ENCODE measurements at places on chromosomes 4 and X. TPM values are rescaled to one million over a fixed set of nuclear protein-coding genes. Genes with fewer than 3 reads are reported as not detected.

TEX13C gene
- not detected for total RNA-seq

GRCh38 chr4:38531141-38531727, 132.8 kb upstream of the KLF3 start:
- no peak for ATAC-seq

DNA sequence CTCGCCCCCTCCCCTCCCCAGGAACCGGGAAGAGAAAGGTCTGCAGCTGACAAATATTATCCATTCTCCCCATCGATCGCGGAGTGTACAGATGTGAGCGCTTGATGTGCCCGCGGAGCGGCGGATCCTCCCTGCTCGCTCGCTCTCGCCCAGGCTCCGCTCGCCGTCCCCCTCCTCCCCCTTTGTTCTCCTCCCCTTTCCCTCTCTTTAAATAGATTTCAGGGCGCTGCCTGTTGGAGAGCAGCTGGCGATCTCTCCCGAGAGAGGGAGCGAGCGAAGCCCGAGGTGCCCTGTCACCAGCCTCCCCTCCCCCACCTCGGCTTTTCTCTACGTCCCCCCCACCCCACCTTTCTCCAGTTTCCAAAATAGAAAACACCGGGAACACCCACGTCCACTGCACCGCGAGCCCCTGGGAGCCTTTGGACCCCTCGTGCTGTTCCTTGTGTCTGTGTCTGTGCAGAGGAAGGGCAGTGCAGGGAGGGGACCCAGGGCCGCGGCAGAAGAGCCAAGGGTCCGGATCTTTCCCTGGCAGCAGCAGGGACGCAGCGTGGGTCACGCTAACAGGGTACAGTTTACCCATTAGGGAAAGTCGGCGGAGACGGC, 56.6 kb upstream of the BCOR start:
- no peak for ATAC-seq

DNA sequence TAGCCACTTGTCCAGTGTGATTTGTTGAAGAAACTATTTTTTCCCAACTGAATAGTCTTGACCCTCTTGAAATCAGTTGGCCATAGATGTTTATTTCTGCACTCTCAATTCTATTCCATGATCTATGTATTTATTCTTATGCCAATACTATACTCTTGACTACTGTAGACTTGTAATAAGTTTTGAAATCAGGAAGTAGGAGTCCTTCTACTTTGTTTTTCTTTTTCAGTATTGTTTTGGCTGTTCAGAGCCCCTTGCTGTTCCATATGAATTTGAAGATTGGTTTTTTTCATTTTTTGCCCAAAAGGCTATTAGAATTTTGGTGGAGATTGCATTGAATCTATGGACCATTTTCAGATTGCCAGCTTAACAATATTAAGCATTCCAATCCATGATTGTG, 10.2 kb downstream of the SAP30 start:
- ATAC-seq: no peak

SNCA gene
- 6.5 TPM for total RNA-seq

DNA sequence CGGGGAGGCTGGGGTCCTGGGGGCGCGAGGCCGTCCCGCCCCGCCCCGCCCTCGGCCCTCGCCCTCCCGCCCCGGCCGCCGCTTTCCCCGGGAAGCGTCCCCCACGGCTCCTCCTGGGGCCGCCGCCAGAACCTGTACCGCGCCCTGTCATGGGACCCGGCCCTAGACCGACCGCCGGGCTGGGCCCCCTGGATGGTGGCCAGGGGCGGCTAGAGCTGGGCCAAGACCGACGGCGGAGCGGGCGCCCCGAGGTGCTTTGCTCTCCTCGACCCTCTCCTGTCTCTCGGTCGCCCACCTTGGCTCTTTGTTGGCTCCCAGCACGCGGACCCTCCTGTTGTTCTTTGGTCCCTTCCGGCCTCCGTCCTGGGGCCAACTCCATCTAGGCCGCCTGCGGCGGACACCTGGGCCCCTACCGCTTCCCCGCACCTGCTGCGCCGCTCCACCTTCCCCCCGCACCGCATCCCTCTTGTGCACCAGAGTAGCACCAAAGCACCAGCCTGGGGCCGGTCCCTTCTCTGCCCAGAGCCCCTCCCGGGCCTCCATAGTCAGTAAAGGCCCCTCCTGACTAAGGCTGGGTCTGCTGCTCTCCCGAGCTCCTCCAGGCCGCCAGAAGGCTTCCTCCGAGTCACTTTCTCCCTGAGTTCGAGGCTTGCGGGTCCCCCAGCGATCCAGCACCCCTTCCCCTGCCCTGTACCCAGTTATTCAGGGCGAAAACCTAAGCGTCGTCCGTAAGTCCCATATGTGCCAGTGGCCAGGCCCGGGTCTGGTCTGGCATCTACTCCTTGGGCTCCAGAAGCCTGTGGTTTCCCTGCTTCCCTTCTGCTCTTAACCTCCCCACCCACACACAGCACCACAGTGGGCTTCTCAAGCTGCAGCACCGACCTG, 587 bp downstream of the TACC3 start:
- ATAC-seq: peak; percentile 1

TLL1 gene
- 1.5 TPM for total RNA-seq

DNA sequence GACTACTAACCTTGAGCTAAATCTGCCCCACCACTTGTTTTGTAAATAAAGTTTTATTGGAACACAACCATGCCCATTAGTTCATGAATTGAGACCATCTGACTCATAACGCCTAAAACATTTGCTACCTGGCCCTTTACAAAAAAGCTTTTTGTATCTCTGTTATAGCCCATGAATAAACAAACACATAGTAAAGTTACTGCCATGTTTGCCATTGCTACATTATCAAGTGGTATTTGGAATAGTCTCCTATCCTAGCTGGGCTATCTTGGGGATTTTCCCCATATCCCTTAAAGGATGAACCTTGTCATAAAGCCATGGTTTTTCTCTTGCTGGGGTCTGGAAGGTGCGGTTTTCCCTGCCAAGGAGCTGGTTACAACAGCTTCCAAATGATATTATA, 112.3 kb downstream of the FAM9B start:
- ATAC-seq: no peak

DNA sequence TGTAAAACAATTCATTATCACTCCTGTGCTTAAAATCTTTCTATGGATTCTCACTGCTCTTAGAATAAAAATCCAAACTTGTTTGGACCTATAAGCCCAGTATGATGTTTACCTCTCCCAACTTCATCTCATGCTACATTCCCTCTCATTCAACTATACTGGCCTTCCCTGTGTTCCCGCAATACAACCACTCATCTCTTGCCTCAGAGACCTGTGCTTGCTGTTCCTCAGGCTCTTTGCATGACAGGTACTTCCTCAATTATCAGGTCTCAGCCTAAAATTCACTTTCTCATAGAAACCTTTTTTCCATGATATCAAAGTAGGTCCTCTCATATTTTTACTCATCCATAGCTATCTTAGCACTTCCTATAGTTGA, 71.7 kb downstream of the ENOX2 start:
- ATAC-seq: no peak

GRCh38 chr4:119135721-119136121, at the start of gene MYOZ2:
TSS of gene MYOZ2 (plus strand) at chr4:119135832. CDS start at chr4:119136526, 694 bp downstream.
- no peak for ATAC-seq

- ATAC-seq: no peak
Observed at GRCh38 chrX:131262200-131262599, 26.9 kb downstream of the IGSF1 start.

FGFBP1 gene
- total RNA-seq: 402 TPM

PABPC5 gene
- total RNA-seq: not detected

AKAP14 gene
- not detected for total RNA-seq

GRCh38 chr4:161321706-161322105, 842.1 kb downstream of the FSTL5 start:
- no peak for ATAC-seq

SOWAHD gene
- not detected for total RNA-seq

DNA sequence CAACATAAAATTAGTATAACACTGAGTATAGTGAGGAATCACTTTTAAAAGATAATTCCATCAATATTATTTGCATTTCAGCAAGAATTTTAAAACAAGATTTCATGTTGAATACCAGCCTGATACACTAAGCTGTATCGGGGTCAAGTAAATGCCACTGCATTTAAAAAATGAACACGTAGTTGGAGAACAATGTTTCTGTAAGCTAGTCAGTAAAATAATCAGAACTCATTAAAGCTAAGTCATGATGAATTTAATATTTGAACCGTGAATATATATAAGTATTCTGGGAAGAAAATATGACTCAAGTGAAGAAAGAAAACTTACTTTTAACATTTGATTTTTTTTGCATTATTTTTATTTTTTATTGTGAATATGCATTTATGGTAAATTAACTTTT, 611.0 kb upstream of the PABPC4L start:
- no peak for ATAC-seq

GRCh38 chr4:19905024-19905423, 346.7 kb upstream of the SLIT2 start:
- ATAC-seq: no peak

DNA sequence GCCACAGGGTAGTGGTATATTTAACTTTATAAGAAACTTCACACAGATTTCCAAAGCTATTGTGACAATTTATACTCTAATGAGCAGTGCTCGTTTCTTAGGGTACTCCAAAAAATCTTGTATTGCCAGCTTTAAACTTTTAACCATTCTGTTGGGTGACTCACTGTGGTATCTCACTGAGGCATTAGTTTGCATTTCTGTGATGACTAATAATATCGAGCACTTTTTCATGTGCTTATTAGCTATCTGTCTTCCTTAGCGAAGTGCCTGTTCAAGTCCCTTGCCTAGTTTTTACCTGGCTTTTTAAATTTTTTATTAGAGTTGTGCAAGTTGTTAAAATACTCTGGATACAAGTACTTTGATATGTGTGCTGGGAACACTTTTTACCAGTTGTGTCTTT, 5.5 kb downstream of the PNMA3 start:
- no peak for ATAC-seq

DNA sequence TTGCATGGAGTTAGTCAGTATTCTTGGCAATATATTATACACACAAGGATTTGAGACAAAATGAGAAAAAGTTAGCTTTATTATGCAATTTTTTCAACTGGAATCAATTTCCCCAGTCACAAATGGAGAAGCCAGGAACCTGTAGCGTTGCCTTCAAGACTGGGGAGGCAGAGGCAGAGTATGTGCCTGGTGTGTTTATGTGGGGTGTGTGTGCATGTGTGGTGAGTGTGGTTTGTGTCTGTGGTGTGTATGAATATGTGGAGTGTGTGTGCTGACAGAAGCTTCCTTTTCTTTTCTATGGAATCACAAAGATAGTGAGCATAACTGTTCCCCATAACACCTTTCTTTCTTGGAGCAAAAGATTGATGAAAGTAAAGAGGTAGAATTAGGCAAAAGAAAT, 37.0 kb downstream of the TNIP3 start:
- no peak for ATAC-seq

GRCh38 chr4:177778623-177779022, 336.4 kb upstream of the AGA start:
- no peak for ATAC-seq

DNA sequence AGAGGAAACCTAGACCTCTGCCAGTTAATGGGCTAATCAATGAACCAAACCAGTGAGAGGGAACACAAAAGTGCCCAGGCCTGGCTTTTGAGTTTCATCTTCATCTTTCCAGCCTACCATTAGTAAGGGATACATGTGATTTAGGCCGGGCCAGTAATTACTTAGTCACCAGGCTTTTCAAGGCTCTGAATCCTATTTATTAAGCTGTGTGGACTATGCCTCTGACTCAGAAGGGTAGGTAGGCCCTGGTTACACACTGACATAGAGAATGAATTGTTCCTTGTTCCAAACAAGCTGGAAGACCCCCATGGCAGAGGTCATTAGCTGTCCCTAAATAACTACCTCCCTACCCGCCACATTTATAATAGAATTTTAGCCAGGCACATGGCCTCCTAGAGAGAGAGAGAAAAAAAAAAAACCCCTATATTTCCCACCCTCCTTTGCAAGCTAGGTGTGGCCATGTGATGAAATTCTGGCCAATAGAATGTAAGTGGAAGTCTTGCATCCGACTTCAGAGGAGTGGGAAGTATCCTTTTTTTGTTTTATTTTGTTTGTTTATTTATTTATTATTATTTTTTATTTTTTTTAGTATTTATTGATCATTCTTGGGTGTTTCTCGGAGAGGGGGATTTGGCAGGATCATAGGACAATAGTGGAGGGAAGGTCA, 112.3 kb upstream of the BCOR start:
- peak; percentile 87 for ATAC-seq

DNA sequence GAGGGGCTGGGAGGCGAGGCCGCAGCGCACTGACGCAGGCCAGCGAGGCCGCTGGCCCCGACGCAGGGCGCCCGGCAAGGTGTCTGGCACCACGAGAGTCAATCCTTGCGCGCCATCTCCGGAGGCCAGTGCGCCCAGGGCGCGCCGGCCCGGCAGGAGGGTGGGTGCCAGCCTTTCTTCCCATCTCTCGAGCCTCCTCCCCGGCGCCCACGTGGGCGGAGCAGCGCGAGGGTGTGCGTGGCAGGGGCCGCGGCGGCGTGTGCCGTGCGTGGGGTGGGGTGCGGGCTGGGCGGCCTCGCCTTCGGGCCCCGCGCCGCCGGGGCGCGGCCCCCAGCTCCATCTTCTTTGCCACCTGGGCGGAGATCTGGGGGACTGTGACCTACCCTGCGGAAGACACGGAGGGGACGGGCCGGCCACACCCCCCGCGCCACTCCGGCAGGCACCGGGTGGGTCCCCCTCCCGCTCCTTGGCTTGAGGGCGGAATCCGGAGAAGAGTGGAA, 877 bp downstream of the JAKMIP1 start:
- no peak for ATAC-seq

RIPPLY1 gene
- not detected for total RNA-seq

TCEAL6 gene
- not detected for total RNA-seq

GRCh38 chr4:40848940-40849339, 99.2 kb downstream of the NSUN7 start:
- ATAC-seq: no peak

All from esophagus mucosa (tissue), 1 donor.